ENCODE measurements at places on chromosomes 4 and X.

- no peak for DNase-seq
Measured at GRCh38 chrX:111759686-111760085, 78.7 kb downstream of the ALG13 start.

DNA sequence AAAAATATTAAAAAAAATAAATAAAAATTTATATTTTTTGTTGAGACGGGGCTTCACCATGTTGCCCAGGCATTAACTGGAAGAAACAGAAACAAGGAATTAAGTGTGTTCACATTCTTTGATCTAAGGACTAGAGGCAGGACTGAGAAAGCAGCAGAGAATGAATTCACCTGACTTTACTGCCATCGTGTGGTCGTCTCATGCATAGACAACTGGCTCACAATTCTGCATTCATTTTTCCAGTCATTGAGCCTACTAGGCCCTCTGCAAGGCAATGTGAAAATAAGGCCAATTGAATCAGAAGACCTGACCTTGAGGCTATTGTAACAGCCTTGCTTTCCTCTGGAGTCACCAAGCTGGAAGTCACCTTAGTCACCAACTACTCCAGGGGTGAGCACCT lies 37.4 kb downstream of the LHFPL1 start:
- DNase-seq = peak; percentile 47

DNA sequence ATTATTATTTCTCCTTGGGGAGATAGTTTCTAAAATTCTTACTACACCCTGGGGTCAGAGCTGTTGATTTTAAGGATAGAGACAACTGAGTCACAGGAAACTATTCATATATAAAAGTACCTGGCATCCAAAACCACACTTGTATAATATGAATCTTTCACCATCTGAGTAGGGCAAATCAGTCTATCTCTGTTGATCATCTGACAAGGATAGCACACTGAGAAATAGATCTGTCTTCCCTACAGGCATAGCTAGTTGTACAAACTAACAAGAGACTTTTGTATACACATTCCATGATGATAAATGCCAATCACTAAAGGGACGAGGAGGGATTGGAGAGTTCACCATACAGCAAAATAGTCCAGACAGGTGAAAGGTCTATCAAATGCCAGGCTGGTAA lies 30.0 kb downstream of the PKD2 start:
- DNase-seq = no peak

DNA sequence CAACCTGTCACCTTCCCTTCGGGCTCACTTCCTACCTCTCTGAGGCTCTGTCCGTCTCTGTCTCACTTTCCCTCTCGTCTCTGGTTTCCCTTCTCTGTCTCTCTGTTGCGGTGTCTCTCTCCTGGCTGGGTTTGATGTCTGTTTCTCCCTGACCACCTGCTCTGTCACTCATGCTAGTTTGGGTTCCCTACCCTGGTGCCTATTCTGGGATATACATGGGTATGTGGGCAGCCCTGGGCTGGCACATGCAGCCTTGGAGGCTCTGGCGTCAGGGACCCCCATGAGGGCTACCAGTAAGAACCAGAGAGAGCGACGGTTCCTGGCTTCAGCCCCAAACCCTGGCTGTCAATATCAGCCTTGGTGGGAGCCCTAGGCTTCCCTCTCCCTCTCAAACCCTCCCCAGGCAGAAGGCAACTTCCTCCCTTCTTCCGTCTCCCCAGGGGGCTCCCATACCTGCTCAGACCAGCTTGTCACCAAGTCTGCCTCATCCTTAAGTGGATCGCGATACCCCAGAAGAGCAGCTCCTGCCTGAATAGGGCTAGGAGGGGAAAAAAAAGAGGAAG lies 314 bp downstream of the DNASE1L1 start:
- DNase-seq = no peak

DNA sequence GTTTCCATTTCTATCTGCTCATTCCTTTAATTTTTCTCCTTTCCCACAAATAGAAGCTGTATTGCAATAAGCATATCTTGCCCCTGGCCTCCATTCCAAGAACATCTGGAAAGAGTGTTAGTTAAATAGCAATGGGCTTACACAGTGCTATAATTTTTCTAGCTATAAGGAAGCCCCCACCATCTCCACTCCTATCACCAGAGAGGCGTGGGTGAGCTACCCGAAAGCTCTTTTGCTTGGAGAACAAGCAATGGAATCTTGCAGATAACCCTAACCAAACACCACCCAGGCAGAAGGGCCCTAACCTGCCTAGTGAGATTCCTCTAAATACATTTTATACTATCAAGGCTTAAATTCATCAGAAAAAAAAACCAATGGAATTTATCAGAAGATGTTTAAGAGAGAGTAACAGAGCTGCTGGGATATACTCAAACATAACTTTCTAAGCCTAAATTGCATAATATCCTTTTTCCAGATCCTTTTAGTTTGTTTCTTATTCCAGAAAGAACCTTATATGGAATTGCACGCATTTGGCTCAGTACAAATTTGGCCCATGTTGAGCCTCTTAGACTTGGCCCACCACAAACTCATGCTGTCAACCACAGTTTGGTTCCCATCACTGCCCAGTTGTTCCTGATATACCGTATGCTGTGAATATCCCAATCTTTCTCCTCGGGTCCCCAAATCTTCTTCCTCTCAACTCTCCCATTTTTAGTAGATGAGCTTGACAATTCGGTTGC lies 91.6 kb upstream of the PLAC1 start:
- DNase-seq = no peak

- DNase-seq = no peak
Measured at GRCh38 chr4:86006057-86006456, 353.8 kb downstream of the MAPK10 start.

DNA sequence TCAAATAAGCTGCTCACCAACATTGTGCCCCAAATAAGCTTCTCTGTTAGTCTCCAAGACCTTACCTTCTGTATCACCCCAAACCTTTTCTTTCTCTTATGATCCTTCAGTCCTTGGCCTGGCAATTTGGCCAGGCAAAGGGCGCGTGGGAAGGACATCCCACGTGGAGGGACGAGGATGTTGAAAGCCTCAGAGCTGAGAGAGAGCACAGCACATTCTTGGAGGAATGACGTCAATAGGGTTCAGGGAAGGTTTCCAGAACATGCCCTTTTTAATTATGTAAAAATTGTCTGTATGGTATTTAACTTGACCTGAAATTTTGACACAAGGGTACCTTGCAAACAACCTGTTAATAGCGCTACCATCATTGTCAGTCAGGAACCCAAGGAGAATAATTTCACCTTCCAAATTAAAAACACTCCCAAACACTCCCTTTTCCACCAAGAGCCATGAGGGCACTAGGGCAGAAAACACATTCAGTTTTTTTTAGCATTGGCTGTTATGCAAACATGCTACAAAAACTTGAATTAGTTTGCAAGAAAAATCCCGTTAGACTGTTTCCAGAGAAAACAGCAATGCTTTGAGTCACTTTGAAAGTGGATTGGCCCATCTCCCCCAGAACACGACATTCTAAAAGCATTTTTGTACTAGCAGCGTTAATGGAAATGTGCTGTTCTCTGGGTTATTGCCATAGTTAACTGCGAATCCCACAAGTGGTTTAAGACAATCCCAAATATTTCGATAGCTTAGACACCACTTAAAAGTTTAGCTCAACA lies 183.2 kb upstream of the PUDP start:
- DNase-seq = peak; percentile 95

- DNase-seq = peak; percentile 91
Measured at GRCh38 chr4:11073621-11074051, 355.1 kb downstream of the HS3ST1 start.
